ENCODE measurements at places on chromosomes 5 and 9.

- H3K36me3 ChIP-seq = no peaks in the 10 kb centered on the region
- no peak overlapping the region for H3K4me3 ChIP-seq
- no peak for DNase-seq
- no peaks in the 10 kb centered on the region for H3K27me3 ChIP-seq
- H3K27ac ChIP-seq = no peak overlapping the region
Measured at GRCh38 chr5:107806271-107806670, 135.5 kb upstream of the EFNA5 start.

- no peak overlapping the region for H3K27ac ChIP-seq
- no peak overlapping the region for H3K4me3 ChIP-seq
- no peaks in the 10 kb centered on the region for H3K4me1 ChIP-seq
- no peaks in the 10 kb centered on the region for H3K27me3 ChIP-seq
Measured at GRCh38 chr5:137706841-137707240, 29.0 kb downstream of the KLHL3 start.

DNA sequence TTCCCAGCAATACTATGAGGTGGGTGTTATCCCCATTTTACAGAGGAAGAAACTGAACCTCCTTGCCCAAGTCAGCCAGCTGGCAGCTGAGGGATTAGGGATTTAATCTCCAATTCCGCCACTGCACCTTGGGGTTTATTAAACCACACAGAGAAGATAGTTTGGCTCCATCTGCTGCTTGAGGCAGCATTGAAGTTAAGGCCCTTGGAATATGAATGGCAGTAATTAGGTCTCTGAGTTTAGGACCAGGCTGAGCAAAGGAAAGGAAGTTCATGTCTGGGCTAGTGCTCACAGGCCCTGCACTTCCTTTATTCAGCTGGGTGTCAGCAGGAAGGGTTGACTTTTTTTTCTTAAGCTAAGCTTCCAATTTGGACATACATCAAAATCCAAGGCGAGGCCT, 86.9 kb upstream of the GDNF start:
- H3K27me3 ChIP-seq = no peaks in the 10 kb centered on the region
- no peak overlapping the region for H3K27ac ChIP-seq
- DNase-seq = no peak
- no peak overlapping the region for H3K4me3 ChIP-seq

GRCh38 chr9:130989891-130990290, 19.1 kb upstream of the LAMC3 start:
- H3K27ac ChIP-seq = no peak overlapping the region
- no peak for DNase-seq
- H3K27me3 ChIP-seq = no peaks in the 10 kb centered on the region
- H3K4me1 ChIP-seq = peaks cover 10% of the 10 kb centered on the region
- H3K4me3 ChIP-seq = no peak overlapping the region

GRCh38 chr9:130912932-130913598, 16.5 kb upstream of the QRFP start:
- H3K4me1 ChIP-seq = no peaks in the 10 kb centered on the region
- no peak for DNase-seq
- no peaks in the 10 kb centered on the region for H3K36me3 ChIP-seq

GRCh38 chr9:117160254-117160653, 254.6 kb downstream of the ASTN2 start:
- no peak overlapping the region for H3K27ac ChIP-seq
- no peaks in the 10 kb centered on the region for H3K36me3 ChIP-seq
- H3K4me3 ChIP-seq = no peak overlapping the region
- DNase-seq = no peak

Data from natural killer cell (primary cell).